ENCODE measurements at places on chromosomes 7 and 10.

GRCh38 chr10:99914236-99914635, 95.5 kb downstream of the DNMBP start:
- no peak for DNase-seq

DNA sequence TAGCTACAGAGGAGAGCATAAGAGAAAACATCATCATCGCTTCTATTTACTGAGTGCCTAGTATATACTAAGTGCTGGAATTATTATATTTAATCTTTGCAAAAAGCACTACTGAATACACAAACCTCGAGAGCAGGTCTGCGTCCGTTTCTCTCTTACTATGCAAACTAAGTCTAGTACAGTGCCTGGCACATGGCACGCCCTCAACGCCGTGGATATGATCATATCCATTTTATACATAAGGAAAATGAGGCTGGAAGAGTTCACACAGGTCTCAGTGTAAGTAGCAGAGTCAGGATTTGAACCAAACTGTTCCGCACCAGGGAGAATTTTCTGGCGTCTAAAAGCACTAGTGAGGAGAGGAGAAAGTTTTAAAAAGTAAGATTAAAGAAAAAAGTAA, 17.6 kb downstream of the MXI1 start:
- no peak for DNase-seq

- DNase-seq = no peak
These were observed 109.4 kb downstream of the SLC25A13 start for GRCh38 chr7:96212474-96212873.

- no peak for DNase-seq
These were observed 9.8 kb downstream of the DHX32 start for GRCh38 chr10:125871338-125871737.

- DNase-seq = no peak
These were observed 1.2 kb downstream of the LUC7L2 start for GRCh38 chr7:139360948-139361307.

DNA sequence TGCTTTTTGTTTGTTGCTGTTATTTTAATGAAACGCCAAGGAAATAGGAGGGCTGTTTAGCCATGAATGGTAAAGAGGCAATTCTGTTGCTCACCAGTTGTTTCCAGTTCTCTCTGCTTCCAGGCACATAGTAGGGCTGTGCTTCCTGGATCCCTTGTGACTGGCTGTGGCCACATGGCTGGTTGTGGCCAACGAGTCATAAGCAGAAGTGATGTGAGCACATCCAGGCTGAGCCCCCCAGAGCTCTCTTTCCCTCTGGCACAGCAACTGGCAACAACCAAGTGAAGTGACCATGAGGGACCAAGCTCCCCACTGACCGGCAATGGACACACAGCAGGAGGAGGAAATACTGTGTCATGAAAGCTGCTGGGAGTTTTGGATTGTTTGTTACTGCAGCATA, 10.3 kb downstream of the GRID1 start:
- DNase-seq = no peak

GRCh38 chr10:94208315-94208714, 154.4 kb downstream of the NOC3L start:
- DNase-seq = no peak

DNA sequence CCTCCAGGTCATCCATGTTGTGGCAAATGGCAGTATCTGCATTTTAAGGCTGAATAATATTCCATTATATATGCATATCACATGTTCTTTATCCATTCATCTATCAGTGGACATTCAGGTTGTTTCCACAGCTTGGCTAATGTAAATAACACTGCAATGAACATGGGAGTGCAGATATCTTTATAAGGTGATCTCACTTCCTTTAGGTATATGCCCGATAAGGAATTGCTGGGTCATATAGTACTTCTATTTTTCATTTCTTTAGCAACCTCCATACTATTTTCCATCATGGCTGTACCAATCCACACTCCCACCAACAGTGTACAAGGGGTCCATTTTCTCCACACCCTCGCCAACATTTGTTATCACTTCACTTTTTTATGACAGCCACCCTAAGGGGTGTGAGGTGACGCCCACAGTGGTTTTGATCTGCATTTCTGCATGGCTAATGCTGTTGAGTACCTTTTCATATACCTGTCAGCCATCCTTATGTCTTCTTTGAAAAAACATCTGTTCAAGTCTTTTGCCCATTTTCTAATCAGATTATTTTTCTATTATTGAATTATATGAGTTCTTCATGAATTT, 18.9 kb downstream of the ABI1 start:
- DNase-seq = no peak

DNA sequence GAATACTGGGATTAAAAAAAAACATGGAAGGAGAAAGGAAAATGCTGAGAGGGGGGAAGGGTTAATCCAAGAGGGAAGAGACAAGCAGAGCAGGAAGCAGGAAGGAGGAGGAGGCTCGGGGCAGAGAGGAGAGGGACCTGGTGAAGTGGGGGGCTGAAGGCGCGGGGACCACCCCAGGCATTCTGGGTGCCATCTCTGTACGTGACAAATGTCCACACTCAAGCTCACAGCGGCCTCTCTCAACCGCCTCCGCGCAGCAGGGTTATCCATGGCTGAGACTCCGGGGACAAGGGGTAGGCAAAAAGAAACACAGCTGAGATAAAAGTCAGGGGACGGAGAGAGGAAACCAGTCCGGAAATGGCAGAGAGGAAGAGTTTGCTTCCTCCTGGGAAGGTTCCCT, 33.9 kb downstream of the EN2 start:
- no peak for DNase-seq

DNA sequence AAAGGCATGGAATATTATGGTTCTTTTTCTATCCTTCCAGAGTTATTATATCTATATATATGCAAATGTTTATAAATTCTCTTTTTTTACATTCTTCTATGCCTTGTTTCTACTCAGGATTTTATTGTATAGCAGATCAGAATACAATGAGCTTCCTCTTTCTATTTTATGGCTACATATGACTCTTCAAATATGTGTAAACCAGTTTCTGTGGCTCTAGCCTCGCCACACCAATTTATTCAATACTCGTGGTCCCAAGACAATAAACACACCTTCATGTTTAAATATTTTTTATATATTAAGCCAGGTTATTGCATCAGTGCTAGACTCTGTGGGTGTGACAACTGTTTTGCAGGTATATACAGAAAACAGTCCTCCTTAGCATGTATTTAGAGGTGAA, 237.5 kb upstream of the MKLN1 start:
- DNase-seq = no peak

DNA sequence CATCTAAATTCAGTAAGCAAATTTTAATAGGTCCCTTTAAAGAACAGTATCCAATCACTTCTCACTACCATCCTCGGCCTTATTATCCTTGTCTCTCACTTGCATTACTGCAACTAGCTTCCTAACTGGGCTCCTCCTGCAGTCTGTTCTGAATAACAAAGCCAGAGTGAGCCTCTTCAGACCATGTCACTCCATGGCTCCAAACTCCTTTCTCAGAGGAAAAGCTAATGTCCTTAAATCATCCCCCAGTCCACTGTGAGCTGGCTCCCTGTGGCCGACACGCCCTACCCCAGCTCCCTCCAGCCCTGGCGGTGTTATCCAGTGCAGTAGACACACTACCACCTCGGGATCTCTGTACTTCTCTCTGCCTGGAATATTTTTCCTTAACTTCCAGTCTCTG, 80.0 kb downstream of the EPC1 start:
- no peak for DNase-seq

- DNase-seq = no peak
These were observed 660.5 kb downstream of the LRMDA start for GRCh38 chr10:76091926-76092325.
